Endothelial cell of umbilical vein (primary cell): ENCODE measurements at places on chromosomes 16 and 17. TPM values are rescaled to one million over a fixed set of nuclear protein-coding genes. Genes with fewer than 3 reads are reported as not detected.

The ACAP1 gene
- total RNA-seq: not detected in 2 replicates

DNA sequence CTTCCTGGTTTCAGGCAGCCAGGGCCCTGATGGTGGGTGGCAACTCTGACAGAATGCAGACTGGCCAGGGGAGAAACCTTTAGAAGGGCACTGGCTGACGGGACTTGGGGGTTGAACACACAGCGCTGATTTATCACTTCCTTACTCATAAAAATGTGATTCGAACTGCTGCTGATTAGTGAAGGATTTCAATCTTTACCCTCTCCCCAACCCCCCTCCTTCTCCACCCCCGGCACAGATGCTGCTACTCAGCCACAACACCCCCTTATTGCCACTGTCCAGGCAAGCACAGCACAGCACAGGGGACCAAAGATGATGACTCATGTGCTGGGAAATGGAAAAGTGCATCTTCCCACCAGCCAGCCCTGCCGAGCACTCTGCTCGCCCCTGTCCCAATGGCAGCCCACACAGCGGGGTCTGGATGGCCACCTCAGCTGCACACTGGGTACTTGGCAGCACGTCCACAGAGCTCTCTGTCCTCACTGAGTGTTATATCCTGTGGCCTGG, 70.1 kb downstream of the SMG6 start:
- DNase-seq: peak; percentile 54

DNA sequence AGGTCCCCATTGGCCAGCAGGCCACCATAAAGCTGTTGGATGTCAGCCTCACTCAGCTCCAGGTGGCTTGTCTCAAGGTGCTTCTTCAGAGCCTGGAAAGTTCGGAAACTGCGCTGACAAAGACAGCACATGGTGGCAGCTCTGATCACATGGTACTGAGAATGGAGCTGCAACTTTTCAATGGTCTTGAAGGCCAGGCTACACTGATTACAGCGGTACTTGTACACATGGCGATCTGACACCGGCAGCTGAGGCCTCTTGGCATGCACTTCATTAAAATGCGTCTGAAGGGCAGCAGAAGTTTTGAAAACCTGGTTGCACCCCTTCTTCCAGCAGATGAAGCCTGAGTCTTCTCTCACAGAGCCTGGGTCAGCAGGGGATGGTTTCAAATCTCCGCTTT, 249.7 kb downstream of the ZFHX3 start:
- DNase-seq: no peak

DNA sequence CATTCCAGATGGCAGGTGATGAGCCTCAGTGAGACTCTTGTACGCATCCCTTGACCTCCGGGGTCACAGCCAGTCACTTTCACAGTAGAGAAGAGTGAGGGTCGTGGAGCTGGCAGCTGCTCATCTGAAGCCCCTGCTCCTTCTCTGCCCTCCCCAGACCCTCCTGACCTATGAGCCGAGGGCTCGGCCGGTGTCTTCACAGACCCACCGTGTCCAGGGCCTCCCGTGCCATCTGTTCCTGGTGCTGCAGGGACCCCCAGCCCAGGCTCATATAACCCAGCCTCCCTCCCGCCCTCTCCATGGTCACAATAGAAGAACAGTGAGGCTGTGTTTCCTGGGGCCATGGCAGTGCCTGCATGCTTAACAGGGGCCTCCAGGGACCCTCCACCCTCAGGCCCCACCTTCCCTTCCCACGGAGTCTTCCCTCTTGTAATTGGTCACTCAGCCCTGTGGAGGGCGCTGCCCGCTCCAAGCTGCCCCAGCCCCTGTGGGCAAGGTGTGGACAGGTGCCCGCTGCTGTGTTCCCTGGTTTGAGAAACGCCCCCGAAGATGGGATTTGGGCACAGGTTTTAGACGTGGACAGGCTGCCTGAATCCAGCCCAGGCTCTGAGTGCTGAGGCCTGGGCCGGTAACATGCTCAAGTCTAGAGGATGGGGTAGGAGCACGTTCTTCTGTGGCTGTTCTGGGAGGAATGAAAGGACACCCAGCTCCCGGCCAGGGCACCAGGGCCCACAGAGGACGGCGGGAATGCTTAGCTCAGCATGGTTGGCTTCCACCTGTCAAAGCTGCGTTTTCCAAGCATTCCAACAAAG, 38.7 kb downstream of the ACSF3 start:
- DNase-seq: no peak

DNA sequence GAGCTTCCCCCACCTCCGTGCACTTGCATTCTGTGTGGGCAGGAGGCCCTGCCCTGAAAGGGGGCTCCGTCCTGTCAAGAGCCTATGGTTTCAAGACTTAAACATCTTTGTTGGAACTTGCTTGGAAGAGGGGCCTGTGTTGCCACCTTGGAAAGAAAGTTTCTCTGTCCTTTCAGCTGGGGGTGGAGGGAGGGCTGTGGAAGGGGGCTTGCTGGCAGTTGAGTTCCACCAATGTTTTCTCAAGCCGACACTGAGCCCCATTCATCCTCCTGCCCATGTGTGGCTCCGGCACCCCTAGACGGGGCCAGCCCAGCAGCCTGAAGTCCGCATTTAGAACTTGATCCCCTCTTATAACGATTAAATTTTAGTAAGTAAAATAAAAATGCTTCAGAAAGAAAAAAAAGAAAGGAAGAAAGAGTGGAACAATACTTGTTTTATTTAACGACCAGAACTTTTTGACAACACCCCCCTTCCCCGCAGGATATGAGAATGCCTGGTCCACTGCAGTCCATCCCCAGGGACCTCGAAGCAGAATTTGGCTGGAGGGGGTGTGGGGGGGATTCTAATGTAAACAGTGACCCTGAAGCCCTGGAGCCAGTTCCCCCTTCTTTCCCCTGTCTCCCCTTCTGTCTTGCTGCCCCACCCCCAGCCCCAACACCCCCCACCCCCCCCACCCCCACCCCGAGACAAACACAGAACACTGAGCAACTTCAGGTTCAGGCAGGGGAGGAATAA, 26.9 kb upstream of the CLEC18A start:
- no peak for DNase-seq

DNA sequence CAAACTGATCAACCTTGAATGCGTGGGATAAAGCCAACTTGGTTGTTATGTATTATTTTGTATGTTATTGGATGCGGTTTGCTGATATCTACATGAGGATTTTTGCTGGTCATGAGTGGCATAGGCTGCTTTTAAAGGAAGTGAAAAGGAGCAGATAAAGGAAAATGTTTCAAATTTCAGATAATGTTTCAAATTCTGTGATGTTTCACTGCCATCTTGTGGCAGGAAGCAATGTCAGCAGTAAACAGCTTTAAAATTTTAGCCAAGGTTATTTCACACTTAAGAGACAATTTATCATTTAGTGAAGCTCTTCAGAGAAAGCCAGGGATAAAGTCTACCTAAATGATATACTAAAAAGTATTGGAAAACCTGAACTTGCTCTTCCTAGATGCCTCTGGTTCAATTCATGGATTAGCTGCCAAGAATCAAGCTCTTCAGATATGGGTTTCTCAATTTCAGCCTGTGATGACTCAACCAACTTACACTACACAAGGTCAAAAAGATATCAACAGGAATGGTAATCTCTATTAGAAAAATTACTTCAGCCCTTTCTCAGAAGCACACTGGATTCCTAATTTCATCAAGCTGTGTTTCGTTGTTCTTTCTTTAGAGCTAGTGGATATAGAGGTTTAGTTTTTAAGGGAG, 136.0 kb upstream of the C17orf78 start:
- peak; percentile 62 for DNase-seq

- DNase-seq: peak; percentile 91
Measured at GRCh38 chr17:19769946-19770652, 22.0 kb upstream of the ALDH3A1 start.

DNA sequence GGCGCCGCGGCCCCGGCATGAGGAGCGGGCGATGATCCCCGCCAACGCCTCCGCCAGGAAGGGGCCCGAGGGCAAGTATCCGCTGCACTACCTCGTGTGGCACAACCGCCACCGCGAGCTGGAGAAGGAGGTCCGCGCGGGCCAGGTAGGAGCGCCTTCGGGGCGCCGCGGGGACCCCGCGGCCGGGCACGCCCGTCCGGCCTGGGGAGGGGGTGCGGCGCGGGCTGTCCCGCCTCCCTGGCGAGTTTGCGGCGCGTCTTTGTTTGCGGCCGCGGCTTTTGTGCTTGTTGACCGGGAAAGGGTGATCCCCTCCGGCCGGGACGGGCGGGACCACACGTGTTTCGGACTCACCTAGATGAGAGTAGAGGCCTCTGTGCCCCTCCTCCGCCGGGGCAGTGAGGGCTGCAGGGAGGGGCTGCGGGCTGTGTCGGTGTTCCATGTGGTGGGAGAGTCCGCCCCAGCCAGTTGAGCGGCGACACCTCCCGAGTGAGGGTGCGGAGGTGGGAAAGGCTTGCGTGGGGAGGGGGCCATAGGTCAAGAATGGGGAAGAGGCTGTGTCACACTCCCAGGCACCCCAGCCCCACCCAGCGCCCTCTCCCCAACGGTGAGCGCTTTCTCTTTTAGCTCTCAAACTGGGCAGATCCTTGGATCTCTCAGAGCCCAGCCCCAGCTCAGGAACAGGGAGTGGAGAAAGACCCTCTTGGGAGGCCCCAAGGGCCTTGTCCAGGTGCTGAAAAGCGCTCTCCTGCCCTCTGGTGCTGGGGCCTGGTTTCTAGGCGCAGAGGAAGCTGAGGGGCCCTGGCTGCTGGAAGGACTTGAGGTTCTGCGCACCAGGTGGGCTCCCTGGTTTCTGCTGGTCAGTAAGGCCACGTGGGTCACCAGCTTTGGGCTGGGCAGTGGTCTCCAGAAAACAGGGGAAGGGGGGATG, 923 bp downstream of the ANKRD13B start:
- no peak for DNase-seq

- DNase-seq: no peak
Measured at GRCh38 chr16:29712809-29713208, 33.0 kb downstream of the C16orf54 start.

GRCh38 chr16:56860226-56861020, 4.6 kb upstream of the SLC12A3 start:
- DNase-seq: no peak

- no peak for DNase-seq
Measured at GRCh38 chr16:52861614-52862022, 191.1 kb downstream of the CHD9NB start.

DNA sequence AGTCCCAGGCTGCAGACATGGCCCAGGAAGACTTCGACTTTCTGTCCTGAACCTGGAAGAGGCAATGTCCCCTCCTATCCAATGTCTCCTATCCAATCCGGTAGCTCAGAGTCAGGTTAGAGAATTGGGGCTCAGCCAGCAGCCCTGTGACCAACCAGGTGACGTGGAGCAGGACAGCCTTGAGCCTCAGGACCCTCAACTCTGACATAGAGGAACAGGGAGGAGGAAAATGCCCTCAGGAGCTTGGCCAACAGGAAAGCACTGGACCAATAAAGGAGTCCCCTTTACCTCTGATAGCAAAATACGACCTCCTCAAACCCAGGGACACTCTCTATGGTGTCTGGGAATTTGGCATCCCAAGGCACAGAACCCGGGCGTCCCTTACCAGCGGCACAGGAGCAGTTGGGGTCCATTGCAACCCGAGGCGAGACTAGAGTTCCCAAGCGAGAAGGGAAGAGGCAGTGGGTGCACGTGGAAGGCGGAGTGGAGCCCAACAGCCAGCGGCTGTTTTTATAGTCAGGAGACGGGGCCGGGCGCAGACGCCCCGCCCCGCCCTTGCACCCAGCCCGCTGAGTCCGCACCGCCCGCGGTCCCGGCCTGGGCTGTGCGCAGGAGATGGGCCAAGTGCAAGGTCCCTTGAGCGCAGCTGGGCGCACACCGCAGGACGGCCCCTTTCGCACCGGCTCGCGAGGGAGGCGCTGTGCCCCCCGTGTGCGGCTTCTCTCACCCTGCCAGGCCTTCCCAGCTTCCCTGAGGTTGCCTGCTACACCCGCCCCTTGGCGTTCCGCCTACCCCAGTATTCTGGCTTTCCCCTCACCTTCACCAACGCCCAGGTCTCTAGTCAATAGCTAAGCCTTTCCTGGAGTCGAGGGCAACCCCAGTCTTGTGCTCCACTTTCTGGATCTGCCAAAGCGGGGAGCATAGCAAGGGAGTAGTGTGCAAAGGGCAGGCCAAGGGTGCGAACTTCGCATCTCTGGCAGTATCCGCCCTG, at the start of gene MT1G:
MT1G (minus strand) TSS at position 485 of the 991 bp plus-strand sequence; CDS start at position 413, 72 bp downstream.
- no peak for DNase-seq

DNA sequence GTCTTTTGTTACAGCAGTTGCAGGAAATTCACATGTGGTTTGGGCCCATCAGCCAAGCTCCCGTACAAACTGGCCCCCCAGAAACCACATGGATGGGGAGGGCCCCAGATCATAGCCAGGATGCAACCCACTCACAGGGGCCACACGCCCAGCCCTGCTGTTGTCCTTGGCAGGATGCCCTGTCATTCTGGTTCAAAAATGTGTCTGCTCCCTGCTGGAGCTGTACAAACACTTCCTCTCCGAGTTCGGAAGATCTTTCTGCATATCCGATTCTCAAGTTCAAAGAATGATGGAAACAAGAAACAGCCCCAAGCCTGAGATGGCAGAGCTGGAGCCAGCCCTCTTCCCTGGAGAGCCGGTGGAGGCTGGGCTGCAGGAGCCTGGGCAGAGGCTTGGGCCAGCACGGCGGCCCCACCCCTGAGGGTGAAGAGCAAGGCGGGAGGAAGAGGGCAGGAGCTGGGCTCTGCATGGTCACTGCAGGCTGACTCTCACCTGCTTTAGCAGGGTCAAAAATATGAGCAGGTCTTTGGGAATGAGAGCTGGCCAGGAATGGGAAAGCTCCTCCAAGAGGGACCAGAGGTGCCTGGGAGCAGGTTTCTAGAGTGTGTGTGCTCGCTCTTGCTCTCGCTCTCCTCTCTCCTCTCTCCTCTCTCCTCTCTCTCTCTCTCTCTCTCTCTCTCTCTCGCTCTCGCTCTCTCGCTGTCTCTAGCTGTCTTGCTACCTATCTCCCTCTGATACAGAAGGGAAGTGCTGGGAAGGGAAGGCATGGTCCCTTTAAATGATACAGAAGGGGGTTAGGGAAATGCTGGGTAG, 34.7 kb upstream of the ENPP7 start:
- DNase-seq: peak; percentile 39

The NXPH3 gene
- total RNA-seq: 2.0 and 2.1 TPM in 2 replicates

The MEIOB gene
- not detected in 2 replicates for total RNA-seq

GRCh38 chr17:10125531-10126275, 72.7 kb downstream of the GAS7 start:
- no peak for DNase-seq

The CENPT gene
- total RNA-seq: 57.5 and 60.3 TPM in 2 replicates

- DNase-seq: peak; percentile 3
Measured at GRCh38 chr17:57356153-57356718, 99.9 kb downstream of the MSI2 start.

DNA sequence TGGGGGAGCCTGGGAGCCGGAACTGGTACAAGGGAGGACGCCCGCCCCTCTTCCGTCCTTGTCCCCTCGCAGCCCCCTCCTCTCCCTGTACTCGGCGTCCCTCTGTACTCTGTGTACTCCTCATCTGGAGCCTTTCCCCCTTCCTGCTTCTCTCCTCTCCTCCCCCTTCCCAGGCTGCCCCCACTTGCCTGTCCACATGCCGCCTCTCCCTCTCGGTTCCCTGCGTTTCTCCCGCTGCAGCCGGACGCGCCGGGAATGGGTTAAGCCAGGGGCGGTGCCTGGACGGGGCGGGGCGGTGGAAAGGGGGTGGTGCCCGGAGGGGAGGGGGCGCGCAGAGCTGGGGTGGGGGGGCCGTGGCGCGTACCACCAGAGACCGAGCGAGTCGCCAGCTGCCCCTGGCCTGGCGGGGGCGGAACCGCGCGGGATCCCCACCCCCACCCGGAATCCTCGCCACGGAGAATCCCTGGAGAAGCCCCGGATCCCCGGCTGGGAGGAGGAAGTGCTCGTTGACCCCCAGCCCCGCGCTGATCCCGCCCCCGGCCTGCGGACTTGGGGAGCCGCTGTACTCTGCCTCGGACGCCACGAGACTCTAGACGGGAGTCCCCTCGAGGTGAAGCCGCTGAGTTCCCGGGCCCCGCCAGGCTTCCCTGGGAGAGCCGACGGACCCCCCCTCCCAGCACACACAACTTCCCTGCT, 22.6 kb downstream of the GJD3 start:
- DNase-seq: peak; percentile 60

- DNase-seq: peak; percentile 78
Measured at GRCh38 chr16:79600638-79601091, at the start of gene MAF. Gene MAF, minus strand, starts transcription at chr16:79600737. Its CDS starts 835 bp downstream, at chr16:79599902.

The APOBR gene
- total RNA-seq: not detected in 2 replicates
